NCI-H2227 treated with DMSO at 0.1 percent for 48 hours (cell line): ENCODE measurements at places on chromosomes 6 and 20.
A peak's percentile ranks its signal among the peaks of the same experiment; 100 is the strongest.

DNA sequence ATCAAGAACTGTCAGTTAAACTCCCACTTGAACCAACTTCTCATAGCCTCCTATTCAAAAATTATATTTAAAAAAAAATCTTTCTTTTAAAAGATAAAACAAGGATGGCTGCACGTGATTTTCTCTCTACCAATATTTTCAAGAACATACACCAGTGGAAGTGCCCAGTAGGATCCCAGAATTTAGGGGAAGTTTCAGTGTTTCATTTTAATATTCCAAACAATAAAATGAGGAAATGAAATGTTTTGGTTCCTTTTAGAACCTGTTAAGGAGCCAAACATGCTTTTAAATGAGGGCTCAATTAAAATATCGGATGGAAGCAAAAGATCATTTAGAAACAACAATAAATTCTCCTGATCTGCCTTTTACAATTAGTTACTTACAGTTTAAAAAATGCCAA is 26.4 kb upstream of the PRELID3B start:
- no peak for DNase-seq

- DNase-seq: no peak
These were observed 37.0 kb downstream of the MDFI start for GRCh38 chr6:41675176-41675775.

- no peak for DNase-seq
These were observed 46.6 kb downstream of the NOL4L start for GRCh38 chr20:32538526-32538939.

DNA sequence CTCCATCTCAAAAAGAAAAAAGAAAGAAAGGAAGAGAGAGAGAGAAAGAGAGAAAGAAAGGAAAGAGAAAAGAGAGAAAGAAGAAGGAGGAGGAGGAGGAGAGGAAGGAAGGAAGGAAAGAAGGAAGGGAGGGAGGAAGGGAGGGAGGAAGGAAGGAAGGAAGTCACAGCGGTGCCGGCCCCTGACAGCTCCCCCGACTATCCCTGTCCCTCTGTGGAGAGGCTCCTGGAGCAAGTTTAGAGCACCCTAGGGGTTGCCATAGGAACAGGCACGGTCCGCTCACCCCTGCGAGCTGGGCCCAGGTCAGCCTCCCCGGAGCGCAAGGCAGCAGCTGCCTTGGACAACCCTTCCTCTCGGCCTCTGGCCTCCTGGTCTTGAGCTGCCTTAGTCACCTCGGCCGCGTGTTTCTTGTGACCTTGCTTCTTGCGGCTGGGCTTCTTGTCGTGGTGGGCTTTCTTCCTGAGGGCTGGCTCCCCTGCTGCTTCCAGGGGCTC is 6.8 kb downstream of the BNIP5 start:
- no peak for DNase-seq

- no peak for DNase-seq
These were observed 144.5 kb upstream of the FLRT3 start for GRCh38 chr20:14481863-14482262.

GRCh38 chr6:104928141-104928540 is 28.8 kb upstream of the LIN28B start:
- DNase-seq: no peak

DNA sequence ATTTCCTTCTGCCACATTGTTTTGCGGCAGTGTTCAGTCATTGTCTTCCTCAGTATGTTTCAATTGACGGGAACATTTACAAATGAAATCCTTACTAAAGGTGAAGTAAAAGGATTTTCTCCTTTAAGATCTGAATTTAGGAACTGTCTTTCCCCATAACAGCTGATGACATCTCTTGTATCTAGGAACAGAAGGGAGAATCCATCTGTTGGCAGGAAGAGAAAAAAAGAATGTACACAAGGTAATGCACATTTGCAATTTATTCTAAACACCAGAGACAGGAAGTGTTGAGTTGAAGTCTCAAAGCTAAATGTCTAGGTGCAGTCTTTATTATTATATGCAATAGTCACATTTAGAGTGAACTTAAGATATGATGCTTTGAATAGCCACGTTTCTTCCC is 334.5 kb downstream of the HDGFL1 start:
- DNase-seq: no peak

DNA sequence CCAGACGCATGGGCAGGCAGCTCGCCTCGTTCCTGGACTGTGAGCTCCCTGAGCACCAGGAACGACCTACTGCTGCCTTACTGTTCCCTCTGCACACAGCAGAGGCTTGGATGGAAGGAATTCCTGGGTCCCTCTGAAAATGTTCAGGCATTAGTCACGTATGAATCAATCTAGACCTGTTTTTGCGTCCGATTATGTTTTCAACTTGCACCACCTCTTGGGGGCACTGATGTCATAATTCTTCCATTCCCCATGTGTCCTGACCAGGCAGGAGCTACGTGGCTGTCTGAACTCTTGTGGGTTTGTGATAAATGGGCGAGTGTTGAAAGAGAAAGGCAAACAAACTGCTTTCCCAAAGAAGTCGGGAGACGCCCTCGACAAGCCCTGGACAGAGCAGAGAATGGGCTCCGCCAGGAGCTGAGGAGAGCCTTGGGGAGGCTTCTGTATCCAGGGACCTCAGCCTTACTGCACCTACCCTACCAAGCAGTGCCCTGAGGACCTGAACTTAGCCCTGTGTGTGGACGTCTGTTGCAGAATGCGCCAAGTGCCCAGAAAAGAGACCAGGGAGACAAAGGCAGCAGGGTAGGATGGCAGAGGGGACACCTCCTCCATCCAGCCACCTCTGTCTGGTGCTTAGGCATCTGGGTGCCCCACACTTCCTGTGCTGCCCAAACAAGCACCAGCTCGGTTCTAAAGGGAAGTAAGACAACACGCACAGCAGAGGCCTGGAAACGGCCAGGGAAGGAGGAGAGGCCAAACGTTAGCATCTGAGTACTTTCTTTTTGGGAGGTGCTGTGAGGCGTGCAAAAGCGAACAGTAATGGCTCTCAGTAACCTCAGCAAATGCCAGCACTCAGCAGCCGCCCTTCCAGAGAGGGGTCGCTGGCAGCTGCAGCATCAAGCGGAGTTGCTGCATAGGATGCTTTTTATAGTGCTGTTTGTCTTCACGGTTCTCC is 124.2 kb downstream of the LY86 start:
- DNase-seq: peak; percentile 2

DNA sequence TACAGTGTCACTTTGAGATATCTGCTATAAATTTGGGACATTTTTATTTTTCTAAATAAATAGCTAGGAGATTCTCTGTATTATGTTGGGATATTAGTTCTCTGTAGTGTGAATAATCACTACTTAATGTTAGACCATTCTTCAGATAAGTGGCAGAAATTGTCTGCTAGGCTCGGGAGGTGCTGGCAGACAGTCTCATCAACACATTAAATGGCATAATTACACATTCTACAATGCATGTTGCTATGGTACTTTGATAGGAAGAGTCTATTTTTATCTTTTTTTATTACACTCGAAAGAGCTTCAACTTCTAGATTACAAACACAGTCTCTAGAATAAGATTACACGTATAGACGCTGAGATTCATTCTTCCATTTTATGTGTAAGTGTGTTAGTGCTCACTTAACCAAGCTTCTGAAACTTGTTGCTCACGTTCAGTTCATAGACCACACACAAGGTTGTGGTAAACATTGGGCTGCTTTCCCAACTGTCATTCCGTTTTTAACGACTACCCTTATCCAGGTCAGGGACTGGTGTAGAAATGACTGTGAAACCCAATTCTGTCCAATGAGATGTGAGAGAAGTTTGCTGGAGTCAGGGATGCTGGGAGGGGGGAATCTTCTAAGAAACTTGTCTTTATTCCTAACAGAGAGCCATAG is 78.6 kb downstream of the TPBG start:
- DNase-seq: no peak

- no peak for DNase-seq
These were observed 16.2 kb upstream of the BLCAP start for GRCh38 chr20:37543828-37544227.

DNA sequence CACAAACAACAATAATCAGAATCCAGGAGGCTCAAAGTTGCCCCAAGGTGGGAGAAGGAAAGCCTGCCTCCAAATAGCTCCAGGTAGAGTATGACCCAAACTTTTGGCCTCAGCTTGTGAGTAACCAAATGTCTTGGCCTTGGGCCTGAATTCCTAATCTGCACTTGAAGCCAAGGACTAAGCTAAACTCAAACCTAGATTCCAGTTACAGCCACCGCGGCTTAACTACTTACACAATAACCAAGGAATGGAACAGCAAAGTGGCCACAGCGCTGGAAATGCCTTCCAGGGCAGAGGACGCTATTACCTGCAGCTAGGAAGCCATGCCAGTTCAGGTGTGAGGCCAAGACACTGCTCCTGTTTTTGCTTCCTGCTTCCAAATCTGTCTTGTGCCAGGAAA is 4.6 kb downstream of the NINL start:
- no peak for DNase-seq

- no peak for DNase-seq
These were observed 38.6 kb downstream of the OVOL2 start for GRCh38 chr20:18019068-18019467.

DNA sequence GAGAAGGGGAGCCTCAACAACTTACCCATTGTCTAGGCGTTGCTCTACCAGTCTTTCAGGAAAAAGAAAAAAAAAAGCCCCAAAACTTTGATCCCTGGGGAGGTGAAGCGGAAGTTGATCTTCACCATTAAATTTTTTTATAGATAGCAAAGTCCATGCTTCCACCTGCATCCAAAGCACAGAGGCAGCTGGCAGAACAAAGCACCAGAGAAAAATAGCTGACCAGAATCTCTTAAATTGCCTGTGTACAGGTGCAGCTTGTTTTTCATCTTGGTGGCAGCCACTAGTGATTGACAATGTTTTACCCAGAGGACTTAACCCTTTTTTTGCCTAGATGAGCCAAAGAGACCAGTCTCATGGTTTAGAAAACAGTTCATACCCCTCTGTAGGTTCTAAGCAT is 86.0 kb downstream of the MYB start:
- DNase-seq: no peak

DNA sequence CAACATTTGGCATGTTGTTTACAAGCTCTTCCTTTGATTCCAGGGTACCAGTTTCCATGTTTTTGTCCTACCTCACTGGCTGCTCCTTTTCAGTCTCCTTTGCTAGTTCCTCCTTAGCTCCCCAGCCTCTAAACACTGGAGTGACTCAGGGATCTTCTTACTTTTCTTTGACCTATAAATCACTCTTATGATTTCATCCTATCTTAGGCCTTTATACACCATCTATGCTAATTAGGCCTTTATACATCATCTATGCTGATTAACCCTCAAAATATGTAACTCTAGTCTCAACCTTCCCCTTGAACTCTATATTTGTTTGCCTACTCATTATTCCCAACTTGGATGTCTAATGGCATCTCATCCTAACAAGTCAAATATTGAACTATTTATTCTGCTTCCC is 9.5 kb downstream of the TMEM30A start:
- no peak for DNase-seq

GRCh38 chr20:37567331-37567665 is 39.6 kb upstream of the BLCAP start:
- no peak for DNase-seq

DNA sequence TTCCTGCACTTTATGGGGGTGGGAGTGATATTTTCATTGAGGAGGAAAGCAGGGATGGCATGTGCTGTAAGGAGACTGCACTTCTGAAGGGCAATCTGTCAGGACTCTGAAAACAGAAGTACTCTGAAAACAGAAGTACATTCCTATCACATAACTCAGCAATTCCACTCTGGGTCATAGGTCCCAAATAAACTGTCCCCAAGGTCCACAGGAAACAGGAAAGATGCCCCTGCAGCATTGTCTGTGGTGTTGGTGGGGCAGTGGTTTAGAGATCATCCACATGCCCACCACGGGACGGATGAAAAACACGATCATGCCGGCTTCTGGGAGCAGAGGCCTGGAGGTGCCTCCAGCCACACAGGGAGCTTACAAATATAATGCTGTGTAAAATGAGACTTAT is 150.3 kb downstream of the OTOR start:
- no peak for DNase-seq

- DNase-seq: no peak
These were observed 54.7 kb downstream of the NDUFAF5 start for GRCh38 chr20:13839421-13840092.

GRCh38 chr6:30741063-30741779 is 1.3 kb downstream of the FLOT1 start:
- DNase-seq: no peak
